ENCODE measurements at places on chromosomes 7 and 10.

- no peak for DNase-seq
Observed at GRCh38 chr7:103577059-103577458, 131.1 kb upstream of the SLC26A5 start.

GRCh38 chr10:18665815-18666558 is 6.8 kb downstream of the ARL5B start:
- DNase-seq, result no peak

DNA sequence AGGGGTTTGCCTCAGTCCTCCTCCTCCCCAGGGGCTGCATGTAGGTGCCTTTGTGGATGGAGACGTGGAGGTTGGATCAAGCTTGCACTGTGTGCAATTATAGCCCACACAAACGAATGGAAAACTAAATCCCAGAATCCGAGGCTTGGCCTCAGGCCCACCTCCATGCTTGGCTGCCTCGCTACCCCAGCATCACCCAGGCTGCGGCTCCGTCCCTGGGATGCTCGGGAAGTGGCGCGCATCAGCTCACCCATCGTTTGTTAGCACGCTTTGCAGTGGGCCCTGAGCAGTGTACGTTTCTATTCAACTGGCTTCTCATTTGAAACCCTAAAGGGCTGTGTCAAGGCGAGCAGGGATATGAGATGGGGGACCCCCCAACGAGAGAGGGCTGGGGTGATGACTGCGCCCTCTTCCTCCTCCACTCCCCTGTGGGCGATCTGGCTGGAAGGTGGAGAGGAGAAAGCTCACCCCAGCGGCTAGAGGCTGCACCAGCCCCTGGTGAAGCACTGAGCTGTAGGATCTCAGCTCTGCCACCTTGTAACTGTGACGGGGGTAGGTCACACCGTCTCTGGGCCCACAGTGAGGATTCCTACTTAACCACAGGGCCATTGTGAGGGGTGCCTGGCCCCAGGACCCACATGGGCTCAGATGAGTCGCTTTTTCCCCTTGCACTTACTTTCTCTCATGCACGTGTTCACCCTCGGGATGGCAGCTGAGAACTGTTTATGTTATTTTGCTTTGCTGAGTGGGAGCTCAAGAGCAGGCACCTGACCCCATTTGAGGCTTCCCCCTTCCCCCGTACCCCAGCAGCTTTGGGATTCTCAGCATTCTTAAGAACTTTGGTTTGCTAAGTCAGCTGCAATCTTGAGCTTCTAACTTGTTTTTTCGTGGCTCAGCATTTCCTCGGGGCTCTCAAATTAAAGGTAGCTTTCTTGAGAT is 12.7 kb upstream of the BTBD16 start:
- DNase-seq, result peak; percentile 45

DNA sequence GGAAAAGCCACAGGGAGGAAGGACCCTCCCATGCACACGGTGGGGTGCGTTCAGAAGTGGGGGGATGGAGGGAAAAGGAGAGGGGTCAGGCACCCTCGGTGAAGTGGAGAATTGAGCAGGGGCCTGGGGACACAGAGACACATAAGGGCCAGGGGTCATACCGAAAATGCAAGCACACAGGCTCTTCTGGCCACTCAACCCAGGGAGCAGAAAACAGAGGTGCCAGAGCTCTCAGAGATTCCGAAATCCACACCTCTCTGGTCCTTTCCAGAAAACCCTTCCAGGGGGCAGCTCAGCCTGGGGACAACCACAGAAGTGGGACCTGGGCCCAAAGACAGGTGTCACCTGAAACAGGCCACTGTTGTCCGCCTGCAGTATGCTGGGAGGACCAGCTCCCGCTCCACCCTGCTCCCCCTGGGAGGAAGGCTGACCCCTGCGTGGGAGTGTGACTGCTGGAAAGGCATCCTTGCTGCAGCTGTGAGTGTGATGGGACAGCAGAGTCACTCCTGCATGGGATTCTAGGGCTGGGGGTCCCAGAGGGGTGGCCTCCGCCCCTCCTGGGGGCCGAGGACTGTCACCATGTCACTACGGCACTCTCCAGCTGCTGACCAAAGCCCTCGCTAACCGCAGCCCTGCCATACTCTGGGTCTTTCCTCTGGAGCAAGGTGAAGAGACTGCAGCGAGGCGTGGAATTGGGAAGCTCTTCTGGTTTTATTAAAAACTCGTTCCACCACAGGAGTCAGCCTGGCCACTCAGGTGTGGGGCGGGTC is 63.1 kb downstream of the TMEM209 start:
- DNase-seq, result no peak

DNA sequence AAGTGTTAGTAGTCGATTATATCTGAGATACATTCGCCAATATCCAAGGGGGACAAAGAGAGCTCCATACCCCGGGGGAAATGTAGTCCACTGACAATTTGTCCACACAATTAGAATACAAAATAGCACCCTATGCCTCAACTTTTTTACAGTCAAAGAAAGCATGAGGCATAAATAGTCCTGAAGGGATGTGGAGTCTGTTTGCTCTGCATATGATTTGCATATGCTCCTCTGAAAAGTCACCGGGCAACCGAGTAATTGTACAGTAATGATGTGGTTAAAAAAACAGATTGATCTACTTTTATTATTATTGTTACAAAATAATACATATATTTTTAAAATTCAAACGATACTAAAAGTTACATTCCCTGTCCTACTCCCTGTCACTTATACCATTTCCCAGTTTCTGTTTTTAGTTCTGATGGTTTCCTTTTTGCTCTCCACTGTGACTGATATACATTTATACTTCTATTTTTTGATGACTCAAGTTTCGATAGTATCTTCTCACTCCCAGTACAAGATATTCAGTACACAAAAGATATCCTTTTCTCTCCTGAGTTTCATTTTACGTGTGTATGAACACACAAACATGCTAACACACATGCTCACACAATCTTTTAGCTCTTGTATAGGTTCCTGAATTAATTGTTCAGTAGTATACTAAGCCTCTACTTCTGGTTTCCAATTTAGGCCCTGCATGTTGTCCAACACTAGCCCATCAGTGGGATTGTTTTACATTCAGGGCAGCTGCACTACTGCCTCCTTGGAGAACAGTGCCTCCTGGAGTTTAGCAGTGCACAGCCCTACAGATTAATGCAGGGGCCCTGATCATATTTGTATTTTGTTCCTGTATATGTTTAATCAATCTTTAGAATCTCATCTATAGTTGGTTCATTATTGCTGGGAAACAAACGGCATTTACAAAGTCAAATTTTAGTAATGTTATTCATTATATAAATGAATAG is 130.9 kb downstream of the TES start:
- peak; percentile 20 for DNase-seq

DNA sequence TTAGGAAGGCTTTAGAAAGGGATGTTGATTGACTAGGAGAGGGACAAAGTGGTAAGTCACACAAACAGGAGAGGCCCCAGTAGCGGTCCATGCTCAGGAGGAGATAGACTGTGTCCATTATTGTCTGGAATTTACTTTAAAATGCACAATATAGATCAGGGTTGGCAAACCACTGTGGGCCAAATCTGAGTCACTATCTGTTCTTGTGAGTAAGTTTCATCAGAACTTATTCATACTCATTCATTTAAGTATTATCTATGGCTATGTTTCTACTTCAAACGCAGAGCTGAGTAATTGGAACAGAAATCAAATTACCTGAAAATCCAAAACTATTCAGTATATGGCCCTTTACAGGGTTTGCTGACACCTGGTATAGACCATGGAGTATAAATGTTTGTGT is 166.5 kb downstream of the COL28A1 start:
- DNase-seq, result no peak

DNA sequence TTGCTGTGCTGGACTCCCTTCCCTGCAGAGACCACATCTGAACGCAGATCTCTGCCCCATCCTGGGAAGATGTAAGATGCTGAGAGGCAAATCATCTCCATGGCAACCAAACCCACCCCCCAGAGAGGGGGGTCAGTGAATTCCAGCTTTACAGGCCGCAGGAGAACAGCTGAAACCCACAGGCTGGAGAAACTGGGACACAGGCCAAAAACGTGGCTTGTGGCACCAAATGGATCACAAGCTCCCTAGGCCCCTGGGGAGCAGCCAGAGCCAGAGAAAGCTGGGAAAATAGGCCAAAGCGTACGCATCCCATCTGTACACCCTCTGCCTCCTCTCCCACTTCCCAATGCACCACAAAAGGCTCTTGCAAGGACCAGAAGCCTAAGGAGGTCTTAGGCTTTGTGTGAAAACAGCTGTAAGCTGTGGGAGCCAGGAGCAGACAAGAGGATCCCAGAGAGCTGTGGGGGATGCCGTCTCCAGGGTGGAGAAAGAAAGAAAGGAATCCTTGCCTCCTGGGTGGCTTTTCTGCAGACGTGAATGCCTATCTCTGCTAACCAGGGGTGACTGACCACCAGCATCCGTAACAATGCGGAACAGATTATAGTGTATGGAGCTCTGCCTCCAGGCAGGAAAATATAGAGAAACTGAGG is 59.5 kb downstream of the TMEM130 start:
- DNase-seq, result no peak

GRCh38 chr10:74488907-74489306 is 337.5 kb upstream of the KAT6B start:
- no peak for DNase-seq

DNA sequence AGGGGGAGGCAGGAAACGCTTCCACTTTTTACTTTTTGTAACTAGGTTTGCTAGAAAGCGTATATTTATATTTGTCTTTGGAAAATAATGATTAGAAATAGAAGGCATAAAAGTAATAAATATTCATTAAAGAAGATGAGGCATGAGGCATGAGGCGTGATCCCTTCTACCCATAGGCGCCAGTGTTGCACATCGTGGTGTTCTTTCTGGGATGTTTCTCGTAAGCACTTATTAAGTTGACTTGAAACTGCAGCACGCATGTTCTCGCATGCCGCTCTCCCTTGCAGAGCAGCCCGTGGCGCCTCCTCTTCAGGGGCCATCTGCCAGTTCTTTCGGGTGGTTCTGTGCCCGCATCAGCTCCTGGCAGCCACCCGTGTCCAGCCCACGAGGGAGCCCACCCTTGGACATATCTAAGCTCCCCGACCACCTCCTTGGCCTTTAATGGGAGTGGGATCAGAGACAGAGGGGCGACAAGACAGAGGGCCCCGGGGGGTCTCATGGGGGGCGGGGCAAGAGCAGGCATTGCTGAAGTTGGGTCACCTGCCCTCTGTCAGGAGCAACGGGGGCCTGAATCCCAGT is 28.5 kb upstream of the CSGALNACT2 start:
- DNase-seq, result no peak

GRCh38 chr7:77498659-77499379 is 38.3 kb upstream of the PTPN12 start:
- DNase-seq, result no peak

- DNase-seq, result no peak
Observed at GRCh38 chr7:2968616-2969397, 74.9 kb downstream of the CARD11 start.

- peak; percentile 80 for DNase-seq
Observed at GRCh38 chr10:47458466-47459154, 25.3 kb downstream of the ANXA8 start.

GRCh38 chr7:2687338-2687869 is 598 bp upstream of the AMZ1 start:
- peak; percentile 75 for DNase-seq

DNA sequence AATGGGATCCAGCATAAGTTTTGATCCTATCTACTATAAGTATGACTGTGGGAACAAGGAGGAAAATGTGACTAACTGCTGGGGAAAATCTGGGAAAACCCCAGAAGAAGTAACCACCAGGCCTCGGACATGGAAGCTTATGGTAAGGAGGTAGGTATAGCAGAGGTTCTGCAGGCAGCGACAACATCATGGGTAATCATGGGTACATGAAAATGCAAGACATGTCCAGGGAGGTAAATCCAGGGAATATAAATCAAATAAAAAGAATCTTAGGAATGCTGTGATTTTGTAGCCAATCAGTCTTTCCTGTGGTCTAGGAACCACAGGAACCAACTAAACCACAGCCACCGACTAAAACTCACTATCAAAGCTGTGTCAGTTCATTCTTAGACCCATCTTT is 168.3 kb upstream of the NPY start:
- no peak for DNase-seq

DNA sequence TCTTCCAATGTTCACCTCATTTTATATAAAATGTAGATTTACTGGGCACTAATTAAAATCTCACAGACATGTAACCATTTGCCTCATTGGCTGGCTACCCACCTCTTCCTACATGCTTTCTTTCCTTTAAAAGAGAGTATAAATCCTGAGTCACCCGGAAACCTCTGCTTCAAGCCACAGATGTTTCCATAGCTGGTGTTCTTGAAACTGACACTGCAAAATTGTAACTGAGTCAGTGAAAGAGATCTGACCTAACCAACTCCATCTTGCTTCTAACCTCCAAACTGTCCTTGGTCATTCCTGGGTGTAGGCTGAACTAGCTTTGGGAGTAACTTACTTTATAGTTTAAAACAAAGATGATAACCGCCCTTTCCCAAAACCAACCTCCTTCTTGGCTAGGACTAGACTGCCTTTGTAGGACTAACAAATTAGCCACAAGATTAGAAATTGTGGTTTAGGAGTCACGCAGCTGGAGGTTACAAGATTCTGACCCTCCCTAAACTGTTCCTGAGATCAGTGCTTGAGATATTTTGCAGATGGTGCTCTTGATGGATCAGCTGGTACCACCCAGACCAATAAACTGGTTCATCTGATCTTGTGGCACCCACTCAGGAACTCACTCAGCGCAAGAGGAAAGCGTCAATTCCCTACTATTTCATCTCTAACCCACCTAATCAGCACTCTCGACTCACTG is 33.5 kb downstream of the SVOPL start:
- no peak for DNase-seq

- no peak for DNase-seq
Observed at GRCh38 chr7:94174956-94175355, 170.8 kb upstream of the BET1 start.

GRCh38 chr7:156179872-156180390 is 367.7 kb upstream of the SHH start:
- DNase-seq, result no peak

- DNase-seq, result no peak
Observed at GRCh38 chr7:44282601-44283171, 42.7 kb downstream of the CAMK2B start.

DNA sequence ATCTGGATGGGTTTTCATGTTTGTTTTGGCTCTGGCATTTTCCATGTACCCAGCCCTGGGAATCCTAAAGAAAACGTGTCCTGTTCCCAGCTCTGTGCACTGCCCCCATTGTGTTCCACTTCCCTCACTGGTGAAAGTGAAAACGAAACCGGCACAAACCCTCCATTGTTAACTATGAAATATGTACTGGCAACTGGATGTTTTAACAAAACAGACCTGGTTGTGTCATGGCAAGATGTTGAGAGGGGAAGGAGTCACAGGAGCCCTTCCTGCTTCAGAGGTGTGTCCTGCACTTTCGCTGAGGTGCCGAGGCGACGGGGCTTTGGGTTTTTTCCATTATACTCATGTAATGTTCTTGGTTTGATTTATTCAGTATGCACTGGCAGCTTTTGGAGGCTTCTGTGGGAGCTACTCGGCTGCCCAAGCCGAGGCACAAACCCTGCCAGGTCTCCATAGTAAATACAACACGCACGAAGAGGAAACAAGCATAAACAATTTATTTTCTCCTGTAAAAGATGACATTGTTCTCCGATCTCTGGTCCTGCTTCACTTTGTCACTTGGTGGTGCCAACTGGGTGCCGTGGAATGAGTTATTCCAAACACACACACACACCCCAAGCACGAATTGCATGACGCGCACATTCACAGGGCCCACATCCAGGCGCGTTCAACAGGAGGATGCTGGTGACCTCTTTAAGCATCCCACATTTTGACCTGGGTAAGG is 118.2 kb downstream of the CDK6 start:
- DNase-seq, result peak; percentile 69

GRCh38 chr7:105677817-105678573 is 96.7 kb upstream of the EFCAB10 start:
- no peak for DNase-seq

Data from renal cortical epithelial cell (primary cell).